Breast epithelium (tissue), 4 donors: ENCODE measurements at places on chromosomes 2 and 18.

GRCh38 chr2:186852508-186852907 lies 3.5 kb upstream of the ZSWIM2 start:
- no peaks in the 10 kb centered on the region for H3K36me3 ChIP-seq
- no peaks in the 10 kb centered on the region for H3K4me1 ChIP-seq
- H3K27me3 ChIP-seq: no peaks in the 10 kb centered on the region
- H3K4me3 ChIP-seq: no peak overlapping the region

DNA sequence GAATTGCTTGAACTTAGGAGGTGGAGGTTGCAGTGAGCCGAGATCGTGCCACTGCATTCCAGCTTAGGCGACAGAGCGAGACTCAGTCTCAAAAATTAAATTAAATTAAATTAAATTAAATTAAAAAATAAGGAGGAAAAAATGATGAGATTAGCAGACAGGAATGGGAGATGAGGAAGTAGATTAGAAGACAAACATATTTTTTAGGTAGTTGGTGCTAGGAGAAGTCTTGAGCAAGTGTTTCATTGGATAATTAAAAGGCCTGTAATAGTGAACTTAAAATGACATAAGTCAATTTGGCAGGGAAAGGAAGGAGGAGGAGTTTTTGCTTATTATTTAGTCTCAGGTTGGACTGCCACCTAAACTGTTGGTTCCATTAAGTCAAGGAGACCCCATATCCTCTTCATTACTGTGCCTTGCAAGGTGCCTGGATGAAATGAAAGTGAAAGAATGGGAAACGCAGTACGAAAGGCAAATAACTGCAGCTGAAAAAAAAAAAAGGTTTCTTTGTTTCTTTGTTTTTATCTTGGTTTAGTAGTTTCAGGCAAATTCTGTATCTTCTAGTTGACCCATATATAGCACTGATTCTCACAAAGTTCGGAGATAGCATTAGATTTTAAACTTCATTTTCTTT lies 162.0 kb downstream of the SLC8A1 start:
- no peaks in the 10 kb centered on the region for H3K4me1 ChIP-seq
- H3K27me3 ChIP-seq: no peaks in the 10 kb centered on the region
- no peak overlapping the region for H3K4me3 ChIP-seq
- no peaks in the 10 kb centered on the region for H3K36me3 ChIP-seq
- no peak overlapping the region for H3K27ac ChIP-seq

- no peaks in the 10 kb centered on the region for H3K27me3 ChIP-seq
- H3K36me3 ChIP-seq: no peaks in the 10 kb centered on the region
- DNase-seq: no peak
- H3K4me3 ChIP-seq: no peak overlapping the region
- H3K4me1 ChIP-seq: no peaks in the 10 kb centered on the region
These were observed 385.1 kb upstream of the POU3F3 start for GRCh38 chr2:104468846-104469245.

GRCh38 chr2:133040170-133040569 lies 370.2 kb upstream of the LYPD1 start:
- no peak overlapping the region for H3K4me3 ChIP-seq
- H3K4me1 ChIP-seq: no peaks in the 10 kb centered on the region
- no peaks in the 10 kb centered on the region for H3K36me3 ChIP-seq
- no peak overlapping the region for H3K27ac ChIP-seq
- no peaks in the 10 kb centered on the region for H3K27me3 ChIP-seq

DNA sequence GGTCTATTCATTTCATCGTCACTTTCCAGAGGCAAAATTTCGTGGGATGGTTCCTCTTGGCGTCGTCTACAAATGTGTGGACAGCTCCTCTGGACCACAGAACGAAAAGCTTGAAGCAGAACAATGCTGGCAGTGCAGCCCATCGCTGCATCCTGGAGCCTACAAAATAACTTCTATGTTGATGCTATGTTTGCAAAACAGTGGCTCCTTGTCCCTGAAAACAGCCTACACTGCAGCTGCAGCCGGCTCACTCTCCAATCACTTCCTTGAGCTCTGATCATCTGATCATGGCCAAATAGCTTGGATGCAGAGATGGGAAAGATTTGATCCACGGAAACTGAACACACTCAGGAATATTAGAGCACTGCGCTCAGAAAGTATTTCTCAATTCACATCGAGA lies 60.0 kb downstream of the DOCK10 start:
- H3K27ac ChIP-seq: peak overlapping the region; percentile 80
- no peaks in the 10 kb centered on the region for H3K27me3 ChIP-seq
- peak overlapping the region; percentile 34 for H3K4me3 ChIP-seq
- H3K4me1 ChIP-seq: no peaks in the 10 kb centered on the region

DNA sequence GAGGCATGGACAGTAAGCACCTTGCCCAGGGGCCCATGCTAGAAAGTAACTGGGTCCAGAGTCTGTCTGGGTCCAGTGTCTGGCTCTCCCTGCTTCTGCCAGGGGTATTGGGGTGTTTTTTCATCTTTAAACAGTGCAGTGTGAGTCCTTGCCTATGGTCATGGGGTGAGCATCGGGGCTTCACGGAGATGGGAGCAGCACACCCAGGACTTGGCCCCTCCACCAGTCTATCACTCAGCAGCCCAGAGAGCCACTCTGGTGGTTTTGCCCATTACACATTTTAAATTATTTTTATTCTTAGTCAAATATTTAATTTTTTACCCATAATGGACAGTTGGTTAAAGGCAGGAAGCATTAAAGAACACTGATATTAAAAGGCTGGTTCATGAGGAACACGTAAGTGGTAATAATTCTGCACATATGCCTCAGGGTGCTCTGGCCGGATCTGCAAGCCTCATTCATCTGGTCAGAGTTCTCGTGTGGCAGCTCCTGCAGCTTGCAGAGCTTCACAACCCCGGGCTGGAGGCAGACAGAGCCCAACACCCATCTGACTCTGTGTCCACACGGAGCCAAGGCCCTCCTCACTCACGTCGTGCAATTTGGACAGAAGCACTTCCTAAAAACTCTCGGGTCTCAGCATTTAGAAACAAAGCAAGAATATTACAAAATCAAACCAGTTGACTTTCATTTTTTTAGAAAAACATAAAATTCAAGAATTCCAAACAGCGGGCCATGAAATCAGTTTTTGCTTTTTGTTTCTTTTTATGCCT lies 204.1 kb downstream of the CTIF start:
- H3K4me1 ChIP-seq: peaks cover 6% of the 10 kb centered on the region
- peak overlapping the region; percentile 10 for H3K4me3 ChIP-seq

DNA sequence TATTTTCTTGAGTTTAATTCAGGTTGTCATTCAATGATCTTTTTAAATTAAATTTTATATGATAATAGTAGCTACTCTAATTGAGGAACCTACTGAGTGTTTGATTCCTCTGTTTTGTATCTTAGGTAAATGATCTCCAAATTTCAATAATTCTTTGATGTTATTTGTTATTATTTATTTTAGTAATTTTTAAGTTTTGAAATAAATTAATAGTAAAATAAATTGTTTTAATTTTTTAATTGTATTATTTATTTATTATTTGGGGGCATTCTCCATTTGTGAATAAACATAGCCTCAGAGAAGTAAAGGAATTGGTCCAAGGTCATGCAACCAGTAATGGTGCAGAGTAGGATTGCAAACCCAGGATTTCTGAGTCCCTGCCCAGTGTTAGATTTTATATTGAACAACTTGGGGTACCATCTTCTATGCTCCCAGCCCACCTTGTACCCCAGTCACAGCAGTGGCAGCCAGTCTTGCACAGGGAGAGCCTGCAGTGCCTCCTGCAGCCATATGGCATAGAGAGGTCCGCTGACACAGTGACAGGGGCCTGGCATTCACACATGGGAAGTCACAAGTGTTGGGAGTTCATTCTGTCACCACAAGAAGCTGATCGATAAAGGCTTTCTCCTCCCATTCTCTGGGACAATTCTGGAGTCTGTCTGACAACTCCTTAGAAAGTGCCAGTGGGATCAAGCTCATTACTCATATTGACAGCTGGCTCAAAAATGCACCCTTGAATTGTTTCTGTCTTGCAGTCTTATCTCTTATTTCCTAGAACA lies 110.0 kb upstream of the ETAA1 start:
- H3K4me1 ChIP-seq: no peaks in the 10 kb centered on the region
- no peaks in the 10 kb centered on the region for H3K36me3 ChIP-seq

- H3K36me3 ChIP-seq: no peaks in the 10 kb centered on the region
- no peak overlapping the region for H3K4me3 ChIP-seq
- no peak overlapping the region for H3K27ac ChIP-seq
- DNase-seq: no peak
- no peaks in the 10 kb centered on the region for H3K4me1 ChIP-seq
- H3K27me3 ChIP-seq: no peaks in the 10 kb centered on the region
These were observed 64.4 kb downstream of the GREB1 start for GRCh38 chr2:11598228-11598731.

- no peak for DNase-seq
- no peak overlapping the region for H3K4me3 ChIP-seq
- H3K27ac ChIP-seq: no peak overlapping the region
- no peaks in the 10 kb centered on the region for H3K27me3 ChIP-seq
- H3K36me3 ChIP-seq: no peaks in the 10 kb centered on the region
These were observed 158.0 kb downstream of the CSRNP3 start for GRCh38 chr2:165627470-165627869.

GRCh38 chr18:25058521-25058920 lies 293.4 kb downstream of the ZNF521 start:
- H3K36me3 ChIP-seq: no peaks in the 10 kb centered on the region
- H3K4me3 ChIP-seq: no peak overlapping the region
- no peak for DNase-seq
- H3K27me3 ChIP-seq: no peaks in the 10 kb centered on the region
- H3K4me1 ChIP-seq: no peaks in the 10 kb centered on the region
- no peak overlapping the region for H3K27ac ChIP-seq
